Natural killer cell (primary cell): ENCODE measurements at places on chromosomes 2 and 18. TPM values are rescaled to one million over a fixed set of nuclear protein-coding genes. Genes with fewer than 3 reads are reported as not detected.

DNA sequence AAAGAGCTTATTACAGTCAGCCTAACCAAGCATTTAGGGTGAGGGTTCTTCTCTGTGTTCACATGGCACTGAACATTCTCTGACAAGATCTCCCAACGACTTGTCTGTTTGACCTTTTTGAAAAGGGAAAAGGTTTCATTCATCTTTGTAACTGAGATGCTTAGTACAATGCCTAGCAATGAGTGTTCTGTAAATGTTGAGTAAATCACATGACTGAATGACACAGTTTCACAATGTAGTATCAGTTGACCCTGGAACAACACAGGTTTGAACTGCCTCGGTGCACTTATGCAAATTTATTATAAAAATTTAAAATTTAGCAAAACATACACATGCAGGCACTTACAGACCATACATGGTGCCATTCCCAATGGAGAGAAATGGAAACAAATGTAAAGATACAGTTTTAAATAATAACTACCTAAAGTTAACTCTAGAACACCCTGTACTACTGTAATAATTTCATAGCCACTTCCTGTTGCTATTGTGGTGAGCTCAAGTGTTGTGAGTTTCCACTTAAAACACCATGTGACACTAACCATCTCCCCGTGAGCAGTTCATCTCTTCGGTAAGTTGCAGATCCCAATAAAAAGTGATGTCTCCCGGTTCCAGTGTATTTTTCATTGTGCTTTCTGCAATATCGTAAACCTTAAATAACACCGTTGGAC is 34.1 kb upstream of the VWC2L start:
- no peak for DNase-seq

The GPR39 gene
- total RNA-seq: not detected

GRCh38 chr18:79523206-79523735 is 127.5 kb downstream of the NFATC1 start:
- DNase-seq: peak; percentile 81

The CYP27C1 gene
- not detected for total RNA-seq

The CERKL gene
- total RNA-seq: not detected
